ENCODE measurements at places on chromosomes 1 and 21. TPM values are rescaled to one million over a fixed set of nuclear protein-coding genes. Genes with fewer than 3 reads are reported as not detected.

Gene CAPN8
- polyA plus RNA-seq = not detected

- no peak for DNase-seq
These were observed 12.5 kb downstream of the MECR start for GRCh38 chr1:29218223-29218622.

- no peak for DNase-seq
These were observed 53.3 kb downstream of the SYF2 start for GRCh38 chr1:25178917-25179561.

Gene PTPRC
- 92.4 TPM for polyA plus RNA-seq

DNA sequence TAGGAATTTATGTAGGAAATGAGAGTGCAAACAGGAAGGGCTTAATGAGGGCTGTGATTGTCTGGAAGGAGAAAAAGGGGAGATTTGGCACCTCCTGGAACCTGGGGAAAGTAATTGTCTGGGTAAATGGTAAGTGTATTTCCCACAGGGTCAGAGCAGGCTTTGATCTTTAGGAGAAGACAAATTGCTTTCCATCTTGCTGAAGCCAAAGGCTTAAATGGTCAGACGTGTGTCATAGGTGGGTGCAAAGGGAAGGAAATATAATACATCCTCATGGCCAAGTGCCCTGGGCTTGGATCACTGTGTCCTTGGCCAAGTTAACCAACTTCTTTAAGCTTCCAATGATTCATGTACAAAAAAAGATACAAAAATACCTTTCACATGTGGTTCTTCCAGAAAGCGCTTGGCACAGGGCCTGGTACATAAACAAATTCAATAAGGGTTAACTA is 1.3 kb upstream of the DUSP23 start:
- no peak for DNase-seq

- no peak for DNase-seq
These were observed 298.6 kb downstream of the PTPRC start for GRCh38 chr1:198937231-198938031.

GRCh38 chr21:32889596-32889995 is 118.0 kb upstream of the PAXBP1 start:
- no peak for DNase-seq
